A172 (cell line): ENCODE measurements at places on chromosomes 4 and X. TPM values are rescaled to one million over a fixed set of nuclear protein-coding genes. Genes with fewer than 3 reads are reported as not detected.

GRCh38 chrX:66012094-66012534, 27.8 kb downstream of the VSIG4 start:
- DNase-seq: no peak

GRCh38 chrX:50430917-50431575, 39.6 kb downstream of the DGKK start:
- no peak for DNase-seq

GRCh38 chr4:165207431-165208220, at the start of gene KLHL2:
Gene KLHL2 (plus strand): TSS chr4:165207561. CDS start chr4:165207877, 316 bp downstream.
- DNase-seq: peak; percentile 40

GRCh38 chrX:118644378-118644777, 83.0 kb upstream of the IL13RA1 start:
- DNase-seq: no peak

GRCh38 chr4:48203819-48204218, 65.8 kb downstream of the TEC start:
- DNase-seq: no peak

DNA sequence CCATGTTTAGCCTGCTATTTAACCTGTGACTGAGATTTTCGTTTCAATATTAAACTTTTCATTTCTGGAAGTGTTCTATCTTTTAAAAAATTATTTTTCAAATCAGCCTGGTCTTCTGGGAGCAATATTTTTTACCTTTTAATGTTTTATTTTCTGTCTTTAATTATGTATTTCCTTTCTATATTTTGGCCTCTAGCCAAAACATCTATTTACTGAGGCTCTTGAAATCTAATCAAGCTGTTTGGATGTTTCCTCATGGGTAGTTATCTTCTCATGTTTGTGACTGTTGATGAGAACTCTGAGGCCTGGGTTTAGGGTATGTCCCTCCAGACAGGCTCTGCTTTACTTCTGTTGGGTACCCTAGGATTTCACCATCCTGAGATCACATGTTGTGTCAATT, 10.3 kb upstream of the SLC10A4 start:
- DNase-seq: no peak

The FRMPD3 gene
- total RNA-seq: 0.03 TPM in 1 of 2 replicates, not detected in the other

The APOO gene
- total RNA-seq: 64.7 and 84.7 TPM in 2 replicates

The EDA2R gene
- total RNA-seq: 9.7 and 10.9 TPM in 2 replicates
